ENCODE measurements at places on chromosomes 12 and 14. TPM values are rescaled to one million over a fixed set of nuclear protein-coding genes. Genes with fewer than 3 reads are reported as not detected.

DNA sequence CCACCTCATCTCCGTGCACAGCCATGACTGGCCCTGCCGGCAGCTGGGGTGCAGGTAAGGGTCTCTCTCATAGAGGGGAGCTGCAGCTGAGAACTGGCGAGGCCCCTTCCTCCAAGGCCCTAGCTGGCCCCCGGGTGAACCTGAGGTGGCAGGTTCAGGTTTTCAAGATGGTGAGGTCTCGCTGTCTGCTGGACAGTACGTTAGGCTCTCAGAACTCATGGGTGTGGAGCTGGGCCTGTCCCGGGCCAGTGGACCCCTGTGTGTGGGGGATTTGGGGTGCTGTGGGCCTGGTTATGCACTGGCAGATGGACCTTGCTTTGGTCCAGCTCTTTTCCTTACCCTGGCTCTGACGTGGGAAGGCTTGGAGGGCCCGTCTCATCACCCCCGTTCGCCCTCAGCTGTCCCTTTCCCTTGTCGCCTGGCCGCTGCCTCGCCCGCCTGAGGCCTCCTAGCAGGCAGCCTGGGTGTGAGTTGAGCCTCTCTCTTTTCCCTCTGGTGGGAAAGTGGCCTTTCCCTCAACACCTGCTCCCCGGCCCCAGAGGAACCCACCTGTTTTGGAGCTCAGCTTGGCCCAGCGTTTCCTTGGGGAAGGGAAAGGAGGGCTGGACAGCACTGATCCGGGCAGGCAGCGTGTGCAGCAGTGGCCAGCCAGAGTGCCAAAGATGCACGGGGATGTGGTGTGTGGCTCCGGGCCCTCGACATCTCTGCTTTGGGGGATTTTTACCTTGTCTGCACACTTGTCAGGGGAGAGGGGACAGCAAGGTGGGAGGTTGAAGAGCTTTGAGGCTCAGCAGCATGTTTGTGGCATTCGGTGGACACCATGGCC lies 28.3 kb downstream of the IL31 start:
- H3K27me3 ChIP-seq, result no peaks in the 10 kb centered on the region
- H3K27ac ChIP-seq, result no peak overlapping the region
- H3K36me3 ChIP-seq, result no peaks in the 10 kb centered on the region
- DNase-seq, result no peak
- no peaks in the 10 kb centered on the region for H3K4me1 ChIP-seq

DNA sequence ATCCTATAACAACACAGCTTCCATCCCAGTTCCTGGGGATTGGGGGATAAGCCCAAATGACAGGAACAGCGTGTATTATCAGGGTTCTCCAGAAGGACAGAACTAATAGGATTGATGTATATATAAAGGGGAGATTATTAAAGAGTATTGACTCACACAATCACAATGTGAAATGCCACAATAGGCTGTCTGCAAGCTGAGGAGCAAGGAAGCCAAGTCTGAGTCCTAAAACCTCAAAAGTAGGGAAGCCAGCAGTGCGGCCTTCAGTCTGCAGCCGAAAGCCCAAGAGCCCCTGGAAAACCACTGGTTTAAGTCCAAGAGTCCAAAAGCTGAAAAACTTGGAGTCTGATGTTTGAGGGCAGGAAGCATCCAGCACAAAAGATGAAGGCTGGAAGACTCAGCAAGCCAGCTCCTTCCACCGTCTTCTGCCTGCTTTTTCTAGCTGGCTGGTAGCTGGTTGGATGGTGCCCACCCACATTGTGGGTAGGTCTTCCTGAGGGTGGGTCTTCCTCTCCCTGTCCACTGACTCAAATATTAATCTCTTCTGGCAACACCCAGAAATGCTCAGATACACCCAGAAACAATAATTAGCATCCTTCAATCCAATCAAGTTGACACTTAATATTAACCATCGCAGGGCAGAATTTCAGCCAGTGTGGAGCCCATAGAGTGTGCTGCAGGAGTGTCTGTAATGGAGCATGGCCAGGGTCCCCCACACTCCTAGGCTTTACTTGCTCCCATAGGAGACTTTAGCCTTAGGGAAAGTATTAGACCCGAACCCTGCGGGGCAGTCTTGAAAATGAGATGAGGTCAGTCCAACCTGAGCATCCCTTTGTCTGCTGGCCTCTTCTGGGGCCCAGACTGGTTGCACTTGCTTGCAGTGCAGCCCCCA lies 111.1 kb downstream of the SINHCAF start:
- DNase-seq, result no peak
- H3K4me3 ChIP-seq, result no peak overlapping the region
- H3K4me1 ChIP-seq, result no peaks in the 10 kb centered on the region
- no peak overlapping the region for H3K27ac ChIP-seq
- H3K36me3 ChIP-seq, result no peaks in the 10 kb centered on the region

Gene CMAS
- polyA plus RNA-seq, result 41.2 TPM

- no peaks in the 10 kb centered on the region for H3K27me3 ChIP-seq
- peaks cover 9% of the 10 kb centered on the region for H3K4me1 ChIP-seq
- H3K36me3 ChIP-seq, result no peaks in the 10 kb centered on the region
- no peak for DNase-seq
- H3K27ac ChIP-seq, result no peak overlapping the region
- H3K4me3 ChIP-seq, result no peak overlapping the region
These were observed 67.8 kb downstream of the PELI2 start for GRCh38 chr14:56185992-56186391.

Gene TMTC1
- 16.3 TPM for polyA plus RNA-seq

- H3K36me3 ChIP-seq, result no peaks in the 10 kb centered on the region
- no peaks in the 10 kb centered on the region for H3K4me1 ChIP-seq
- no peak overlapping the region for H3K27ac ChIP-seq
- DNase-seq, result no peak
These were observed 6.7 kb upstream of the VASH1 start for GRCh38 chr14:76754586-76754985.

DNA sequence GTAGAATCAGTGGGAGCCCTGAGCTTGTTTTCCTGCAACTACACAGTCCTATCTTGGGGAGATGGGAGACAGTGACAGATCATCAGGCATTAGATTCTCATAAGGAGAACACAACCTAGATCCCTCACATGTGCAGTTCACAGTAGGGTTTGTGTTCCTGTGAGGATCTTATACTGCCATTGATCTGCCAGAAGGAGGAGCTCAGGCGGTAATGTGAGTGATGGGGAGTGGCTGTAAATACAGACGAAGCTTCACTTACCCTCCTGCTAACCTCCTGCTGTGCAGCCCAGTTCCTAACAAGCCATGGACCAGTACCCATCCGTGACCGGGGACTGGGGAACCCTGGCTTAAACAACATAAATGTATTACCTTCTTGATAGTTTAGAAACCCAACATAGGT lies 1034.1 kb downstream of the BCL11B start:
- H3K27ac ChIP-seq, result no peak overlapping the region
- H3K4me1 ChIP-seq, result no peaks in the 10 kb centered on the region
- no peak for DNase-seq
- H3K27me3 ChIP-seq, result no peaks in the 10 kb centered on the region
- H3K4me3 ChIP-seq, result no peak overlapping the region
- no peaks in the 10 kb centered on the region for H3K36me3 ChIP-seq

DNA sequence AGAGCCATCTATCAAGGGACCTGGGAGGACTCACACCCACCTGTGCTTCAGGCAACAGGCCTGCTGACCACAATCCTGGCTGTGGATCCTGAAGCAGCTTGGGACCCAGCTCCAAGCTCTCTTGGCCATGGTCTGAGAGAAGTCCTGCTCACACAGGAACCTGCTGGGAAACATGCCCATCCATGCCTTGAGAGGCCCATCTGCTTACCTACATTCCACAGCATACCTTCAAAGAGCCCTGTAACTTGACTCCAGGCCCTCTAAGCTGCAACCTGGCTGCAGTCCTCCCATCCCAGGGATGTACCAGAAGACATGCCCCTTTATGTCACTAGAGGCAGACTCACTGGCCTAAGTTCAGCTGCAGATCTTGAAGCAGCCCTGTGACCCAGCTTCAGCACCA lies 61.7 kb upstream of the AMIGO2 start:
- H3K27ac ChIP-seq, result no peak overlapping the region
- no peaks in the 10 kb centered on the region for H3K27me3 ChIP-seq
- no peak for DNase-seq
- H3K4me3 ChIP-seq, result no peak overlapping the region
- no peaks in the 10 kb centered on the region for H3K36me3 ChIP-seq

Gene CDCA3
- polyA plus RNA-seq, result 1.5 TPM

DNA sequence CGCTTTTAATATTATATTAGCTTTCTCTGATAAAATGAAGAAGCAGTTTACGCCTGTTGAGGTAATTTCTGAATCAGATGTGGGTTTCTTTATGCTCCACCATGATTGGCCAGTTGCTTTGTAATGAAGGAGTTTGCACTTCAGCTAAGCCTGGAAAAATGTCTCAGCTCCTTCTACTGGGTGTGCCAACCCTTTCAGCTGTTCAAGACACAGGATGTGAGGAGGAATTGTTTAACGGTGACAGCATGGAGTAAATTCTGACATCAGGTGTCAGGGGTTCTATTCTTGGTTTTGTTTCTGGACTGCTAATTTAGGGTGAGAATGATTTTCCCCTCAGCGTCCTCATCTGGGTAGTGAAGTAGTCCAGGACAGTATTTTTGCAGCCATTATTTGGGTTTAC lies 43.5 kb downstream of the FLRT2 start:
- H3K4me3 ChIP-seq, result no peak overlapping the region
- H3K4me1 ChIP-seq, result no peaks in the 10 kb centered on the region
- H3K27ac ChIP-seq, result no peak overlapping the region
- no peak for DNase-seq
- no peaks in the 10 kb centered on the region for H3K27me3 ChIP-seq
- no peaks in the 10 kb centered on the region for H3K36me3 ChIP-seq

Gene MANSC1
- 4.7 TPM for polyA plus RNA-seq

GRCh38 chr12:1273051-1273450 lies 282.0 kb downstream of the ERC1 start:
- H3K4me3 ChIP-seq, result no peak overlapping the region
- H3K27me3 ChIP-seq, result no peaks in the 10 kb centered on the region

GRCh38 chr14:34237081-34237480 lies 225.0 kb downstream of the SPTSSA start:
- no peak overlapping the region for H3K27ac ChIP-seq
- H3K27me3 ChIP-seq, result no peaks in the 10 kb centered on the region
- peaks cover 51% of the 10 kb centered on the region for H3K4me1 ChIP-seq
- DNase-seq, result no peak

Gene IKZF4
- polyA plus RNA-seq, result 1.6 TPM

GRCh38 chr12:12747278-12747677 lies 30.1 kb downstream of the CDKN1B start:
- no peaks in the 10 kb centered on the region for H3K36me3 ChIP-seq
- H3K27ac ChIP-seq, result no peak overlapping the region
- DNase-seq, result no peak
- H3K27me3 ChIP-seq, result no peaks in the 10 kb centered on the region

GRCh38 chr14:101072945-101073597 lies 169.5 kb upstream of the RTL1 start:
- H3K4me1 ChIP-seq, result peaks cover 8% of the 10 kb centered on the region
- no peaks in the 10 kb centered on the region for H3K36me3 ChIP-seq
- no peak overlapping the region for H3K27ac ChIP-seq

Gene PALS1
- 4.4 TPM for polyA plus RNA-seq

DNA sequence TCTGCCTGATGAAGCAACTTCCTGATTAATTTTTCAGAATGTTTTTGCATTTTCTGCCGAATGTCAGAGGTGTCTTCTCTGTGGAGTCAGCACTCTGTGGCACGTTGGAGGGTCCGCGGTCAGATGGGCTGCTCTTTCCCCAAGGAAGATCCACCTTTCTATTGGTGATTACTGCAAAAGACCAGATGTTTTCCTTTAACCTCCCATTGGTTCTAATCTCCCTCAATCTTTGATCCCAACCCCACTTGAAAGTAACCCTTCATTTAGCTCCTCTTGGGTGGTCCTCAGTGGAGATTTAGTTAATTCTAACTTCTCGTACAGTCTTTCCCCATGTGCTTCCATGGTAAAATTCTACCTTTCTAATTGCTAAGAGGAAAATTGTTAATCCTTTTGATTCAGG lies 397.7 kb upstream of the DDHD1 start:
- no peak for DNase-seq
- H3K27ac ChIP-seq, result no peak overlapping the region
- no peak overlapping the region for H3K4me3 ChIP-seq
- no peaks in the 10 kb centered on the region for H3K36me3 ChIP-seq
- no peaks in the 10 kb centered on the region for H3K27me3 ChIP-seq

Gene SLC22A17
- 9.9 TPM for polyA plus RNA-seq

- H3K27ac ChIP-seq, result peak overlapping the region; percentile 62
- H3K27me3 ChIP-seq, result no peaks in the 10 kb centered on the region
- peaks cover 80% of the 10 kb centered on the region for H3K4me1 ChIP-seq
- H3K4me3 ChIP-seq, result peak overlapping the region; percentile 32
- H3K36me3 ChIP-seq, result no peaks in the 10 kb centered on the region
- no peak for DNase-seq
These were observed 100.2 kb downstream of the EPS8 start for GRCh38 chr12:15688838-15689625.

DNA sequence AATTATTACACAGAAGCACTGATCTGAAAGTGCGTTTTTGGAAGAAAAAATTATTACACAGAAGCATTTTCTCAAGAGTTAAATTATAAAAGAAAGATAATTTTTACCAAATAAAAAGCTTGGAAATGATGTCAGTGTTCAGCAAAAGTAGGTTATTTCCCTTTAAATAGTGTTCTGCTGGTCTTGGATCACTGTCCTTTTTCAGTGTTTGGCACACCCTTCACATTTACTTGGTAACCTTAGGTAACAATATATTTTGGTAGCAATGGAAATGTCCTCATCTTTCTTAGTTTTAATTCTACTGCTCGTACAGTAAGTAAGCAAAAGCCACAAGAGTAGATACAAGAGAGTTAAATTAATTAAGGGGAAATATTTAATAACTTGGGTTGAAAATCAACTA lies 40.3 kb downstream of the FERMT2 start:
- no peak overlapping the region for H3K27ac ChIP-seq
- H3K27me3 ChIP-seq, result no peaks in the 10 kb centered on the region
- H3K4me1 ChIP-seq, result peaks cover 47% of the 10 kb centered on the region
- peaks cover 24% of the 10 kb centered on the region for H3K36me3 ChIP-seq
- no peak overlapping the region for H3K4me3 ChIP-seq
- no peak for DNase-seq

Gene TAS2R50
- not detected for polyA plus RNA-seq

Gene RAB2B
- 7.1 TPM for polyA plus RNA-seq

Gene CRACR2A
- 0.64 TPM for polyA plus RNA-seq

Gene BMAL2
- 0.44 TPM for polyA plus RNA-seq

Gene BBOF1
- 3.1 TPM for polyA plus RNA-seq

- peaks cover 75% of the 10 kb centered on the region for H3K36me3 ChIP-seq
- H3K4me3 ChIP-seq, result no peak overlapping the region
- H3K27me3 ChIP-seq, result no peaks in the 10 kb centered on the region
These were observed 37.5 kb downstream of the ZFC3H1 start for GRCh38 chr12:71626098-71626497.

DNA sequence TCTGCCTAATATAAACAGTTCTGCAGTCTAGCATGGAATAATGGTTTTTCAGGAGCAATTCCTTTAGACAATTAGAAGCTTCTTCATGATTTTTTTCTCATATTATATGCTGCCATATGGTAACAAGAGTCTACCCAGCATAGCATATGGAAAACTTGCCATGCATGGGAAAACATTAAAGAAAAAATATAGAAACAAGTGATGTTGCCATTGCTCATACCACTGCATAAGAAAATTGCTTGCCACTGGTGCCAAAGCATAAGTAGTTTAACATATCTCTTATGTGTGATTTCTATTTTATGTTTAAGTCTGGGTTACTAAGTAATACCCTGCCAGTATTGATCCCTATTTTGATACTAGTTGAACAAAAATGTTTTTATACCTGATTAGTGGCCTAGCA lies 171.2 kb downstream of the CCDC59 start:
- no peaks in the 10 kb centered on the region for H3K27me3 ChIP-seq
- H3K4me3 ChIP-seq, result no peak overlapping the region
- no peak overlapping the region for H3K27ac ChIP-seq
- no peak for DNase-seq
- no peaks in the 10 kb centered on the region for H3K4me1 ChIP-seq
- H3K36me3 ChIP-seq, result no peaks in the 10 kb centered on the region

Gene KRT6C
- polyA plus RNA-seq, result not detected

- H3K4me3 ChIP-seq, result peak overlapping the region; percentile 44
- H3K27me3 ChIP-seq, result peaks cover 3% of the 10 kb centered on the region
- H3K4me1 ChIP-seq, result no peaks in the 10 kb centered on the region
- no peak for DNase-seq
These were observed 869 bp upstream of the NOVA1 start for GRCh38 chr14:26598672-26599131.

All from heart right ventricle (tissue), 16 donors.